ENCODE measurements at places on chromosomes 4 and X.

DNA sequence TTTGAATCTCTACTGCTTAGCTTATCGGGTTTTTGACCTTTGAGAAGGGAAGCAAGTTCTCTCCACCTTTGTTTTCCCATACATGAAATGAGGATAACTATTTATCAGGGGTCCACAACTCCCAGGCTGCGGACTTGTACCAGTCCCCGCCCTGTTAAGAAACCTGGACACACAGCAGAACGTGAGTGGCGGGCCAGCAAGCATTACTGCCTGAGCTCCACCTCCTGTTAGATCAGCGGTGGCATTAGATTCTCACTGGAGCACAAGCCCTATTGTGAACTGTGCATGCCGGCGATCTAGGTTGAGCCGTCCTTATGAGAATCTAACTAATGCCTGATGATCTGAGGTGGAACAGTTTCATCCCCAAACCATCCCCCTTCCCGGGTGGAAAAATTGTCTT is 579.5 kb downstream of the GALNTL6 start:
- DNase-seq: no peak

DNA sequence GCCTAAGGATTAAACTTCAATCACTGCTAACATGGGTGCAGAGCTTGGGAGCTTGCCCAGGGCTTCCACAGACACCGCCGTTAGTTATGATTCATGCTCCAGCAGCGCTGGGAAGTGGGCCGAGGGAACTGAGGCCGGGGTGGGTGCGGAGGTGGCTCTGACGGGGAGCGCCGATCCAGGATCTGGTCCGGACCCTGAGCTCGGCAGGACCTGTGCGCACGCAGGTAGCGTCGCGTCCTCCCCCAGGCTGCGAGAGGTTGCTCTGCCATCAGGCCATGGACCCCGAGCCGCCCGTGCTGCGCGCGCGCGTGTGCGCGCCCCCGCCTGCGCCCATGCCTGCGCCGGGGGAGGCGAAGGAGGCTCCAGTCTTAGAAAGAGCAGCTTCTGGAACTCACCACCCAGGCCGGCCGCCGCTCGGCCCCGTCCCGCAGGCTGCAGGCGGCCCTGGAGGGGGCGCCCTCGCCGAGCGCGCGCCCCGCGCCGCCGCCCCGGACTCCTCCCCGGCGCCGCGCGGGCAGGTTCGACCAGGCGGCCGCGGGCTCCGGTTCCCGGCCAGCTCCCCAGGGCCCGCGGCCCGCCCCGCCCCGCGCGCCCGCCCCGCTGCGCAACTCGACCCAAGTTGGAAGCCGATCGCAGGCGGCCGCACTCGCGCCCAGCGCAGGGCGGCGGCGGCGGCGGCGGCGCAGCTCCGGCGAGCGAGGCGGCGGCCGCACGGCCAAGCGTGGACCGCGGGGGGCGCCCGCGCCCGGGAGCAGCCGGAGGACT is 732 bp upstream of the ADRA2C start:
- DNase-seq: no peak

GRCh38 chr4:127484117-127484516 is 148.6 kb upstream of the INTU start:
- no peak for DNase-seq

DNA sequence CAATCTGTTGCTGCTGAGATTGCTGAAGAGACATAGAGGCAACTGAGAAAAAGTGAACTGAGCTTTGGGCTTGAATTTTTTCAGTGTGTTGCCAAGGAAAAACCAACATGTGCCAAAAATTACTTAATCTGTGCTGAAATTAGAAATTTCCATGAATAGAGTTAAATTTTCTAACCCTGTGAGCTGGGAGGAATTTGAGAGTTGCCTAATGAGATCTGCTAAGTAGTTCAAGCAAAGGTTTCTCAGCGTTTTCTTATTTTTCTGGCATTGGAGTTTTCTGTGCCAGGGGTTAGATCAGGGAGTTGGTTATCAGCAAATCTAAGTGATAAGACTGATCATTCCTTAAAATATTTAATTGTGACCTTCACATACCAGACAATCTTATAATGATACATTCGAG is 457.5 kb upstream of the GNPDA2 start:
- DNase-seq: no peak

- DNase-seq: peak; percentile 80
Measured at GRCh38 chr4:112296949-112297880, at the start of gene ALPK1. TSS of gene ALPK1 (plus strand) at chr4:112297369.

GRCh38 chr4:158146736-158147135 is 26.1 kb downstream of the GASK1B start:
- DNase-seq: no peak
